ENCODE measurements at places on chromosomes 6 and 20. TPM values are rescaled to one million over a fixed set of nuclear protein-coding genes. Genes with fewer than 3 reads are reported as not detected.

Gene KCNK16
- not detected for polyA plus RNA-seq

Gene WFDC5
- polyA plus RNA-seq: not detected

Gene HLA-DRB5
- polyA plus RNA-seq: 0.19 TPM

Gene JPH2
- polyA plus RNA-seq: 1.8 TPM

Gene SLC17A2
- polyA plus RNA-seq: not detected

Gene C6orf15
- not detected for polyA plus RNA-seq

Gene SLCO4A1
- 0.43 TPM for polyA plus RNA-seq

Gene ZNF311
- polyA plus RNA-seq: 0.93 TPM

Gene TMX4
- polyA plus RNA-seq: 32.9 TPM

Gene ERVFRD-1
- polyA plus RNA-seq: not detected

Gene DEFB126
- not detected for polyA plus RNA-seq

Gene PPP1R11
- polyA plus RNA-seq: 83.1 TPM
